ENCODE measurements at places on chromosomes 1 and 21. TPM values are rescaled to one million over a fixed set of nuclear protein-coding genes. Genes with fewer than 3 reads are reported as not detected.
A peak's percentile ranks its signal among the peaks of the same experiment; 100 is the strongest.

- DNase-seq = no peak
These were observed 145.4 kb downstream of the ZC3H11B start for GRCh38 chr1:219467524-219467923.

DNA sequence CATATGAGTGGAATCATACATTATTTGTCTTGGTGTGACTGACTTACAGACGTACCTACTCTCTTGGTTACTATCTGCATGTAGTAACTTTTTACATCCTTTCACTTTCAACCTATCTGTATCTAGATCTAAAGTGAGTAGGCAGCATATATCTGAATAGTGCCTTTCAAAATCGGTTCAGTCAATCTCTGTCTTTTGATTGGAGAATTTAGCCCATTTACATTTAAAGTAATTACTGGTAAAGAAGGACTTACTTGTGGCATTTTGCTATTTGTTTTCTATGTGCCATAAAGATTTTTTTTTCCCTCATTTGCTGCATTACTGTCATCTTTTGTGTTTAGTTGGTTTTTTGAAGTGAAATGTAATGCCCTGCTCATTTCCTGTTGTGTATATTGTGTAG is 14.2 kb downstream of the UTS2 start:
- DNase-seq = no peak

- no peak for DNase-seq
These were observed 3.7 kb downstream of the MMEL1 start for GRCh38 chr1:2628933-2629626.

The S100A16 gene
- not detected for total RNA-seq

GRCh38 chr1:152165286-152166077 is 6.5 kb upstream of the RPTN start:
- DNase-seq = no peak

DNA sequence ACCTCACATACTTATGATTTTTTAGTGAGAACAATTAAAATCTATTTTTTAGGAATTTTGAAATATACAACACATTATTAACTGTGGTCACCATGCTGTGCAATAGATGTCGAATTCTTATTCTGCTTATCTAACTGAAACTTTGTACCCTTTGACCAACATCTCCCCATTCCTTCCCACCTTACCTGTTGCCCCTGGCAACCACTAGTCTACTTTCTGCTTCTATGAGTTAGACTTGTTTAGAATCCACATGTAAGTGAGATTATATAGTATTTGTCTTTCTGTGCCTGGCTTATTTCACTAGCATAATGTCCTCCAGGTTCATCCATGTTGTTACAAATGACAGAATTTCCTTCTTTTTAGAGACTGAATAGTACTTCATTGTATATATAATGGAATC is 168.3 kb downstream of the LBR start:
- no peak for DNase-seq

GRCh38 chr1:100539836-100540536 is 2.0 kb downstream of the GPR88 start:
- no peak for DNase-seq

The WNT3A gene
- total RNA-seq = not detected

- no peak for DNase-seq
These were observed 1.2 kb downstream of the ATP1B1 start for GRCh38 chr1:169107603-169108208.

GRCh38 chr1:29653886-29654450 is 417.6 kb downstream of the PTPRU start:
- DNase-seq = no peak

- DNase-seq = no peak
These were observed 3.3 kb upstream of the ADAR start for GRCh38 chr1:154611150-154611862.

The OR2T35 gene
- not detected for total RNA-seq

The PADI3 gene
- not detected for total RNA-seq

DNA sequence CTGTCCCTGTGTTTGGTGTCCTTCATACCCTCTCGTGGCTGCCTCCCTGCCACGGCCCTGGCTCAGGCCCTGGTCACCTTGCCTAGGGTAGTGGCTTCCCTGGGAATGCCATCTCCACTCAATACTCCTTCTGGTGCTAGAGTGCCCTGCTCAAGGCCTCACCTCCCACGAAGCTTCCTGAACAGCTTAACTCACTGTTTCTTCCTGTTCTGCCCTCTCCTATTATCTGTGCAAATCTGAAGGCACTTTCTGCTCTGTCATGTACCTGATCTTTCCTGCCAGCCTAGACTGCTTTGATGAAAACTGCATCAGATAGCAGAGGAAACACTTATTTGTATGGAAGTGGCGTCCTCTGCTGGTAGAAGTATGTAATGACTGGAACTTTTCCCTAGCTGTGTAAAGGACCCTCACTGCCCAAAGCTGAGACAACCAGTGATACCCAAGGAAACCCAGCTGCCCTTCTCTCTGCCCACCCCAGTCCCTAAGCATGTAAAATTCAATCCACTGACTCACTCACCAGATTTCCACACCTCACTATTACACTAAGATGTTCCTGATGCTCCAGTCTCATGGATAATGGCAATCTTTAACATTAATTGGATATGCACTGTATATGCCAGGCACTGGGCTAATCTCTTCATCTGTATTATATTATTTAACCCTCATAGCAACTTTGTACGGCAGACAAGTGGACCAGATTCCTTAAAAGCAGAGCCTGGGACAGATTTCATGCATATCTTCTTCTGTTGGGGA is 36.2 kb upstream of the BTG2 start:
- DNase-seq = peak; percentile 73

DNA sequence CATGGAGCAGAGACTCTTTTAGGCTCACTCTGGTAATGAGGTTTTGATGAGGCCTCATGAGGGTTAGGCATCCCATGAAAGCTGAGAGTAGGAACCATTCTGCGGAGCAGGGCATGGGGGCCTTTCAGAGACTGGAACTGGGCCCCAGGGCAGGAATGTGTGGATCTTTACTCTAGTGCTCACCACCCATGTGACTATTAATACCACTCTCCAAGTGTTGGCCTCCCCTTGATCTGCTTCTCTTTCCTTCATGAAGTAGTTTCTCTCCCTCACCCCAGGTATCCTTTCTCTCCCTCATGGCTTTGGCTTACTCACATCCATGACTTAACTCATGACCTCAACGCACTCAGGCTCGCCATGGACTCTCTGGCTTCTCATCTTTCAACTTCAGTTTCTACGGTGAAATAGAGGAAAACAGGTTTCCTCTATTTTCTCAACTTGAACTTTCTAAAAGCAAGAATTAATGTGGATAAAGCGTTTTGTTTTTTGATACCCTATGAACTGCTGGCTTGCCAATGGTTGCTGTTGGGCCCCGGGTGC is 50.5 kb upstream of the GADD45A start:
- no peak for DNase-seq

The FAM110D gene
- total RNA-seq = not detected

All from activated CD8-positive, alpha-beta T cell treated with anti-CD3 and anti-CD28 coated beads, Interleukin-2, amount 10 ng/mL, durations not matched to agents 7 days and 5 days (primary cell).